ENCODE measurements at places on chromosomes 7 and 10.

DNA sequence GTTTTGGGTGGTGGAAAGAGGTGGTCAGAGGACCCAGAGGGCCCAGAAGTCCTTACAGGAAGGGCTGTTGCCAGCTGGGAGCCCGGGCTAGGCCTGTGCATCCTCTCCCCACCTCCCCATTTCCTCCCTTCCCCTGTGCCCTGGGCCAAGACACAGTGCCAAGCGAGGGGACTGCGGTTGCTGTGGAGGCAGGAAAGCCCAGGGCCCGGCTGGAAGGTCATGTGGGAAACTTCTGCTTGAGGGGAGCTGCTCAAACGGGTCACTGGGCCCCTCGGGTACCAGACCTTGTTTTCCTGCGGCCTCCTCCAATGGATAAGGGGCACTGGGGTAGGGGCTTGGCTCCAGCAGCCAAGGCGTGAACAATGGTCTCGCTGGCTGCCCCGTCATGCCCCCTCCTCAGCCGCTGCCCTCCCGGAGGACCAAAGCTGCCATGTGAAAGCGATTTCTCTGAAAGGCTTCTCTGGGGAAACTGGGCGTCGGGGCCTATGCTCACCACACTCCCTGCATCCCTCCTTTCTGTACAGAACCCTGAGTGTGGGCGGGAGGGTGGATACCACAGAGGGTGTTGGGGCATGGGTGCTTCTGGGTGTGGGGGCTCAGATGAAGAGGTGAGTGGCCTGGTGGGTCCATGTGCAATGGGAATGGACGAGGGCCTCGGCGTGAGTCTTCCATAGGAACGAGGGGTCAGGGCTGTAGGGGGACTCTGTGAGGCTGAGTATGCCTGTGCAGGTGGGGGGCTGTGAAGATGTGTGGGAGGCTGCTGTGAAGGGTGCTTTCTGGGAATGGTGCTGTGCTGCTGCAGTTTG is 135.3 kb downstream of the PTPN20 start:
- no peak for DNase-seq

- DNase-seq = peak; percentile 77
Measured at GRCh38 chr10:119209035-119209735, 1.8 kb downstream of the GRK5 start.

DNA sequence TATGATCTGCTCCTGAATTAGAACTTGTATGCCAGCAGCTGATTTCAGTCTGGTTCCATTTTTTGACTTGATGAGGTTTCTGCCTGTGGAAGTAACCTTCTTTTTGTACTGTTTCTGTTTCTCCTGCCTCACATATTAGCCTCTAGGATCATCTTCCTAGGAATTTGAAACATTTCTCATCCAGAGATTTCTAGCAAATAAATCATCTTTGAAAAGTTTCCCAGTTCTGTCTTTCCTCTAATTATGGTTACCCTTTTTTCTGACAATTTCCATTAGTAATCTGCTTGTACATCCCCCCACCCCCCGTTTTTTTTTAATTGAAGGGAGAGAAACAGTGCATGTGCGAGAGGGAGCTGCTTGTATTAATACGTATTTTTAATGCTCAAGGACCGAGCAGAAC is 92.2 kb downstream of the NRF1 start:
- no peak for DNase-seq

- peak; percentile 35 for DNase-seq
Measured at GRCh38 chr10:114703377-114704107, 45.5 kb upstream of the ABLIM1 start.

- DNase-seq = no peak
Measured at GRCh38 chr10:3100093-3100792, 32.9 kb downstream of the PFKP start.

GRCh38 chr7:143322760-143323633 is 7.1 kb downstream of the CLCN1 start:
- peak; percentile 24 for DNase-seq

GRCh38 chr10:11879387-11880094 is 56.4 kb downstream of the PROSER2 start:
- no peak for DNase-seq

- no peak for DNase-seq
Measured at GRCh38 chr7:1938788-1939433, 268.8 kb downstream of the ELFN1 start.

DNA sequence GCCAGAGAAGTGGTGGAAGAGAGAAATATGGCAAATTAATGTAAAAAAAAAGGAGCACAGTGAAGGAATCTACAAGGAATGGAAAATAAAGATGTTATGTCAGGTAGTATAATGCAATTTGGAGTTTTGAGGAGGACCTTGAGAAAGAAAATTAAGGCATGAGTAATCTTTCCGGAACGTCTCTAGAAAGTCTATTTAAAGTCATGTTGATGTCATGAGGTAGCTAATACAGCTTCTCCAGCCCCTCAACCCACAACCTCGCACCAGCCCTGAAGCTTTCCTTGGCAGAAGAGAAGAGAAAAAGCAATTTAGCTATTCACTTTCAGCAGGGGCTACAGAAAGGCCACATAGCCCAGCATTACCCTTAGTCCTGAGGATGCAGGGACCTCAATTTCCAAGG is 22.5 kb downstream of the TRDMT1 start:
- no peak for DNase-seq

DNA sequence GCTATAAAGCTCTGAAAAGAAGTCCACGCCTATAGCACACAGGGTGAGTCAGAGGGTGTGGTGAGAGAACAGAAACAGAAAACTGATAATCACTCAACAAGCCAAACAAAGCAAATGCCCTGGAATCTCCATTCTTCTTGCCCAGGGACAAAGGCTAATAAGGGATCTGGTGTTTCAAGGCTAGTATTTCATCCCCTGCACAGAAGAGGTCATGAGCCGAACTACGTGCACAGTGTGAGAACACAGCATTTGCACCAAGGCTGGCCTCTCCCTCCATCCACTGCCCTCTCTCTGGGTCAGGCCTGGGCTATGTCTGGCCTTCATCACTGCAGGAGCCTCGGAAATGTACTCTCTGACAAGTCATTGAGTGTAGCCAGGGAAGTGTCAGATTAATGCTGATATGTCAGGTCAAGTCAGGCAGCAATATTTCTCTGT is 42.7 kb downstream of the PRR15 start:
- no peak for DNase-seq

- DNase-seq = no peak
Measured at GRCh38 chr7:2859952-2860351, 15.8 kb upstream of the GNA12 start.
